ENCODE measurements at places on chromosomes 12 and 14. TPM values are rescaled to one million over a fixed set of nuclear protein-coding genes. Genes with fewer than 3 reads are reported as not detected.

- no peak for DNase-seq
Observed at GRCh38 chr12:63007726-63008125, 72.8 kb upstream of the PPM1H start.

Gene BEGAIN
- not detected for total RNA-seq

Gene TMEM233
- not detected for total RNA-seq

DNA sequence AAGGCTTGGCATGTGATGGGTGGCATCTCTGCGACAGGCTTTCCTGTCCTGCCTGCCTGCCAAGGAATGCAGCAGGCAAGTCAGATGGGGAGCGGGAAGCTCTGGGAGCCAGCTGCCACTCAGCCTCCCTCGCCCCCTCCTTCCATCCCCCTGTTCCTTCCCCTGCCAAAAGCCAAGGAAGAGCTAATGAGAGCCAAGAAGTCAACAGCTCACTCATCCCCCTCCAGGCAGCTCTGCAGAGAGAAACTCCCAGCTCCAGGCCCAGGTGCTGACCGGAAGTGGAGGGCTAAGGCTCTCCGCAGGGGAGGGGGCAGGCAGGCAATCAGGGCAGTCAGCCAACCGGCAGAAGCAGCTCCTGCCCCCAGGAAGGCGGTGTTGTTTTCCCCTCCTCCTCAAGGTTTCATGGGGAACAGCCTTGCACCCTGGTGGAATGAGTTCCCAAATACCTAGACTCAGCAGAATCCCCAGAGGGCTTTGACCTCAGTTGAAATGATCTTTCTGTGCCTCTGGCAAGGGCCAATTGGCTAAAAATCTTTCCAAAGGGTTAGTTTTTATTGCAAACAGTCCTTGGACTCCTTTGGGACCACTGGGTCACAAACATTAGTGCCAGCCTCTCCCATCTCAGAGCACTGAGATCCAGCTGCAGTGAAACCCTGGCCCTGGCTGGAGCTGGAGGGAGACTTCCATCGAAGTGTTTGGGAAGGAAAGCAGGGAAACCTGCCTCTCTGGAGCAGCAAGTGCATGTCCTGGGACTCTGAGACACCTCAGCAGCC is 349.1 kb downstream of the DPF3 start:
- no peak for DNase-seq

Gene KRT73
- not detected for total RNA-seq

DNA sequence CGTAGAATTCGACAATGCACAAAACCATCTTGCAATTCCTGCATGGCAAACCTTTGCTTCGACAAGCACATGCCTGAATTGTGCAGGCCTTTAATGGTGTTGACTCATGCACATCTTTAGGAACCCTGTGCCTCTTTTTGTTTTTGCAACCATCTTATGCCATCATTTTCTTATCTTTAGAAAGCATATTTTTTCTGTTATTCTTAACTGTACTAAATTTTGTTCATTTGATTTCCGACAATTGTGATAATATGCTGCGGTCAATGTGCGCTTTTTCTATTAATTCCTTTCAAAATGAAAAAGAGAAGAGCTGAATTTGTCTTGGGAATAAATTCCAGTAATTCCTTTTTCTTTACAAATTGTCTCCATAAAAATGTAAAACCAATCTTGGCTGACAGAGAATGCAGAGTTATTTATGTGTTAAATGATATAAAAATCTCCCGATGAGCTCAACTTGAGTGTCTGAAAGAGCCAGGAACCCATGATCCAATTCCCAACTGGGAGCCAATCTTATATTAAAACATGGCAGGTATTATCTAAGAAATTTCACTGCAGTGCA is 20.1 kb upstream of the CDK17 start:
- DNase-seq: no peak

Gene C12orf50
- total RNA-seq: not detected

DNA sequence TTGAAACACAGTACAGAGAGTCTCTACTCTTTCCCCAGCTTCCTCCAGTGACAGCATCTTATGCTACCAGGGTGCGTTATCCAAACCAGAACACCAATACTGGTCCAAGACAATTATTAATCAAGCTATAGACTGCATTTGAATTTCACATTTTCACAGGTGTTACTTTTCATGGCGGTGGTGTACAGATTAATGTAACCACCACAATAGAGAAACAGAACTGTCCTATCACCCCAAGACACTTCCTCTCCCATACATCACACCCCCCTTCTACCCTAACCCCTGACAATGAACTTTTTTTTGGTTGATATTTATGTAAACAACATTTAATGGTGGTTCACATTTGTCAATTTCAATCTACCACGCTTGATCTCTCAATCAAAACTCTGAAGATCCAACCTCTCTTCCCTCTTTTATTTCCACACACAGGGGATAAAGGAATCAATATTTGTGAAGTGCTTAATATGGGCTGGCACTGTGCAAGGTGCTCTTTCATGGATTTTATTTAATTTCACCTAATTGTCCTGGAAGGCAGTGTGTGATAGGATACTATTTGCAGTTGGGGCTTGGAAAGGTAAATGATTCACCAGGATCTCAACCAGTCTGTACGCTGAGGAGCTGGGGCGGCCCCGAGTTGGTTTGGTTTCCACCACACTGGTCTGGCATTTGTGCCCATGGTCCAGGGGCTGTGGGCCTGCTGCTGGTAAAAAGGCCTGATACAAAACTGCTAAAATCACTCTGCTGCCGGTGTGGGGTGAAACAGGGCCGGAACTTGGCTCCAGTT is 54.6 kb upstream of the DICER1 start:
- peak; percentile 20 for DNase-seq

GRCh38 chr12:63410197-63410596 is 258.1 kb downstream of the DPY19L2 start:
- DNase-seq: no peak

GRCh38 chr12:72036393-72036792 is 97.7 kb downstream of the TPH2 start:
- no peak for DNase-seq

DNA sequence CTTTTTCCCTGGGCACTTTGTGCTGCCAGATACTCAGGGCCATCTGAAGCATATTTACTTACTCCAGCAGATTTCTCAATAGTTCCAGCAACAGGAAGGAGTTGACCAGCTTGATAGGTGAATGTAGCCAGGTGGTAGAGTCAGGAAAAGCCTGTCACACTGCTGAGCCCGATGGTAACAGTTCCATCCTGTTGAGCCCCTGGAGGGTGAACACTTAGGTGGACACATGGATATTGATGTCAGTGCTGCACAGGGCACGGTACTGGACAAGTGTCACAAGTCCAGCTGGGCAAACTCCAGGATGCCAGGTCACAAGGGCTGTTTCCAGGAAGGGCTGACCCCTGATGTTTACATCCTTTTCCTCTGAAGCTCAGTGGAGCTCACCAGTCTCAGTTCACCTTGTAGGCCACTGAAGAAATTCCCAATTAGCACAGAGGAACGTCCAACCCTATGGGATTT is 2.3 kb upstream of the SMOC1 start:
- no peak for DNase-seq

DNA sequence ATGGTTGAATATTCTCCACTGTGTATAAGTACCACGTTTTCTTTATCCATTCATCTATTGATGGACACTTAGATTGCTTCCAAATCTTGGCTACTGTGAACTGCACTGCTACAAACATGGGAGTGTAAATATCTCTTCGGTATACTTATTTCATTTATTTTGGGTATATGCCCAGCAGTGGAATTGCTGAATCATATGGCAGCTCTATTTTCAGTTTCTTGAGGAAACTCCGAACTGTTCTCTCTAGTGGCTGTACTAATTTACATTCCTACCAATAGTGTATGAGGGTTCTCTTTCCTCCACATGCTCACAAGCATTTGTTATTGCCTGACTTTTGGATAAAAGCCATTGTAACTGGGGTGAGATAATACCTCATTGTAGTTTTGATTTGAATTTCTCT is 623.1 kb upstream of the LRFN5 start:
- no peak for DNase-seq

Gene RNASE8
- total RNA-seq: not detected

Gene TMTC3
- 31.9 TPM for total RNA-seq

Data from Caco-2 (cell line).